ENCODE measurements at places on chromosomes 6 and 20.

- DNase-seq = no peak
These were observed 370.0 kb upstream of the CNR1 start for GRCh38 chr6:88536071-88536625.

DNA sequence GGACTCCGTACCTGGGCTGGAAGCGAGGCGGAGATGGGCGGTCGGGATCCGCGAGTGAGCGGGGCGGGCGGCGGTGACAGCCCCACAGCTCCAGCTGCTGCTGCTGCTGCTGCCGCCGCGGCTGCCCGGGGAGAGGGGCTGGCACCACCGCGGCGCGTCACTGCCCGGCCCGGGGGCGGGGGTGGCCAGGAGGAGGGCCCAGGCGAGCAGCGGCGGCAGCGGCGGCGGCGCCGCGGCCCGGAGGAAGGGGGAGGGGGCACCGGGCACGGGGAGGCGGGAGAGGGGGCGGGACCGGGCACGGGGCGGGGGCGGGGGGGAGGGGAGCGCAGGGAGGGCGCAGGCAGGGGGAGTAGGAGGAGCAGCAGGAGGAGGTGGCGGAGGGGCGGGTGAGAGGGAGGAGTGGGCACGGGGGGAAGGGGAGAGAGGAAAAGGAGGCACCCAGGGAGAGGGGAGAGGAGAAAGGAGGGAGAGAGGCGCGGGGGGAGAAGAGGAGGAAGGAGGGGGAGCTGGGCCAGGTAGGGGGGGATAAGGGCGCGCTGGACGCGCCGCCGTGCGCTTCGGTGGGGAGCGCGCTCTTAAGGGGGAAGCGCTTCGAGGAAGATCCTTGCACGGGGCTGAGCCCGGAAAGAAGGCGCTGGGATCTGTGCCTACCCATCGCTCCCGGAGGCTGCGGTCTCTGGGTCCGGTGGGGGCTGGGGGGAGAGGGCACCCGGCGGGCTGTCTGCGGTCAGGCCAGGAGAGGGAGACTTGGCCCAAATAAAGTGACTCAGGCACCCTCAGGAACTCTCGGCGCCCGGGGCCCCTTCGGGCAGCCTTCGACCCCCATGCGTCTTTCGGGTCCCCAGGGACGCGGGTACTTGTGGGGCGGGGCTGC, 101.5 kb downstream of the NOL4L start:
- DNase-seq = peak; percentile 33

GRCh38 chr6:39137245-39137644, 22.3 kb upstream of the SAYSD1 start:
- DNase-seq = no peak

- DNase-seq = no peak
These were observed 899.3 kb upstream of the MAP3K7 start for GRCh38 chr6:91486200-91486599.

- DNase-seq = no peak
These were observed 129.9 kb downstream of the EYA2 start for GRCh38 chr20:47024461-47024937.

DNA sequence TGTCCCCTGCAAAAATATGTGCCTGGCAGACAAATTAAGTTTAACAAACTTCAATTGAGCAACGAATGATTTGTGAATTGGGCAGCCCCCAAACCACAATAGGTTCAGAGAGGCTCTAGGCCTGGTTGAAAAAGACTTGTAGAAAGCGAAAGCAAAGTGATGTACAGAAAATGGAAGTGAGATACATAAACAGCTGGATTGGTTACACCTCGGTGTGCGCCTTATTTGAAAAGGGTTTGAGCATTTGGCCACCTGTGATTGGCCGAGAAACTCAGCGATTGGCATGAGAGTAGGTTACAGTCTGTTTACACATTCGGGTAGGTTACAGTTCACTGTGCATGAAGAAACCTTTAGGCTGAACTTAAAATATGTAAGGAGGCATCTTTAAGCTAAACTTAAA, 136.9 kb downstream of the CD83 start:
- DNase-seq = no peak

- DNase-seq = no peak
These were observed 2.6 kb downstream of the MICA start for GRCh38 chr6:31405996-31406395.

DNA sequence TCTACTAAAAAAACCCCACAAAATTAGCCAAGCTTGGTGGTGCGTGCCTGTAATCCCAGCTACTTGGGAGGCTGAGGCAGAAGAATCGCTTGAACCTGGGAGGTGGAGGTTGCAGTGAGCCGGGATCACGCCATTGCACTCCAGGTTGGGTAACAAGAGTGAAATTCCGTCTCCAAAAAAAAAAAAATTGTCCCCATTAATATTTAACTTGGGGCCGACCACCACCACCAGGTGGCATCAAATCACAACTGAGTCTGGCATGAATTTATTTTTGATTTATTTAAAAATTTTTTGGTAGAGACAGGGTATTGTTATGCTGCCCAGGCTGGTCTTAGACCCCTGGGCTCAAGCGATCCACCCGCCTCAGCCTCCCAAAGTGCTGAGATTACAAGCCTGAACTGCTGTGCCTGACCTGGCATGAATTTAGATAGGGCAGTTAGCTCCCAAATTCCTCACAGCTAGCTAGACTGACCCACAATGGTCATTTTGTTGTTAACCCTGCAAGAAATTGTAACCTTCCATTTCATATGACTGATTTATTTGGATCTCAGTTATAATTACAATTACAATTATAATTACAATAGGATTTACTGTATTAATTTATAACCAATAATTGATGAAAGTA, 17.1 kb upstream of the BEND3 start:
- no peak for DNase-seq

DNA sequence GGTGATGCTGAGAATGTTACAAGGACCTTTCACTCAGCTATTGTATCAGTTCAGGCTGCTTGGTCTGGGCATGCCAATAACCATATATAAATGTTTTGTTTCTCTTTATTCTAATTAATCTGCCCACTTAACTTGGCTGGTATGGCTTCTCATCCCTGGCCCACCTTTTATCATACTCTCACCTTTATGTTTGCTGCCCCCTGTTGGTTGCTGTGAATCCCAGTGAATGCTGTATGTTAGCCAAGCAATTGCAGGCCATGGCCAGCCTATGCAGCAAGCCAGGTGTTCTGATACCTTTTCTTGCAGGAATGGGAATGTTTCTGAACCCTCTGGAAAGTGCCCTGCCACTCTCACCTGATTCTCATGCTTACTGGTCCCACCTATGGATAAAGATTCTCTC, 54.6 kb downstream of the PCSK2 start:
- no peak for DNase-seq

DNA sequence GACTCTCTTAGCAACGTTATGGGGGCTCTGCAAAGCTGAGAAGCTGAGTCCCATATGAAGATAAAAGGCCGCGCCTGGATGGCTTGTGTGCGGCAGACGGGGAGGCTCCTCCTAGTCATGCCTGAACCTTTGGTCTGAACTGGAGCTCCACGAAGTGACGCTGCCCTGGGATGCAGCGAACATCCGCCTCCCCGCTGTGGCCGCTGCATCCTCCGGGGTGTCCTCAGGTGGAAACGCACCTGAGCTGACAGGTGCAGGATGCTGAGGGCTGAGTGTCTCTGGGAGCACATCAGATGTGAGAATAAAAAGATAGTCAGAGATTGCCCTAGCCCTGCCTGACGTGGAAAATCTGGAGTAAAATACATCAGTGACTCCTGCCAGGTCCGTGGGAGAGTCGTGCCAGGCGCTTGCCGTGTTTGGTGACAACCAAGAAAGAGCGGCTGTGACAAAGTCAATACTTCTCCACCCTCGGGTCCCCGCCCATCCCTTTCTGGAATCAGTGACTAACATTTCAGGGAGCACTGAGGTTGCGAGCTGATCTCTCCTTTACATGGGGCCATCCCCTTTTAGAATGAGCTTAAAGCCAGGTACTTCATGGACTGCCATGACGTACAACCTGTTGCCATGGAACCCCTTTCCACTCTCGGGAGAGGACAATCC, 162.8 kb upstream of the AFDN start:
- no peak for DNase-seq

DNA sequence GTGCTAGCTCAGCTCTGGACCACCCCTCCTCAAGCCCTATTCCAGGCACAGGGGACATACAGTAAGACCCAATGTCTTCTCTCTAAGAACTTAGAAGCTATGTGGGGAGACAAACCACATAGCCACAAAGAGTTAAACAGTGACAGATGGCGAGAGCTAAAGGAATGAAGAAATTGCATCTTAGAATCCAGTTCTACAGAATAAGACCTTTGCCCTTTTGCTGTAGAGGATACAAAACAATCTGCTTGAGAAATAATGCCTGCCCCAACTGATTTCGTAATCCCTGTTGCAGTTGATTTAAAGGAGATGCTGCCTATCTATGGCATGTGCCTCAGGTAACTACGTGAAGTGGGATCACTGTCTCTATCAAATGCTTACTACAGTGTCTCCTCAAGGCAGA, 31.2 kb downstream of the TNFRSF21 start:
- no peak for DNase-seq

- DNase-seq = no peak
These were observed 3.7 kb upstream of the BEND6 start for GRCh38 chr6:56951049-56951831.

DNA sequence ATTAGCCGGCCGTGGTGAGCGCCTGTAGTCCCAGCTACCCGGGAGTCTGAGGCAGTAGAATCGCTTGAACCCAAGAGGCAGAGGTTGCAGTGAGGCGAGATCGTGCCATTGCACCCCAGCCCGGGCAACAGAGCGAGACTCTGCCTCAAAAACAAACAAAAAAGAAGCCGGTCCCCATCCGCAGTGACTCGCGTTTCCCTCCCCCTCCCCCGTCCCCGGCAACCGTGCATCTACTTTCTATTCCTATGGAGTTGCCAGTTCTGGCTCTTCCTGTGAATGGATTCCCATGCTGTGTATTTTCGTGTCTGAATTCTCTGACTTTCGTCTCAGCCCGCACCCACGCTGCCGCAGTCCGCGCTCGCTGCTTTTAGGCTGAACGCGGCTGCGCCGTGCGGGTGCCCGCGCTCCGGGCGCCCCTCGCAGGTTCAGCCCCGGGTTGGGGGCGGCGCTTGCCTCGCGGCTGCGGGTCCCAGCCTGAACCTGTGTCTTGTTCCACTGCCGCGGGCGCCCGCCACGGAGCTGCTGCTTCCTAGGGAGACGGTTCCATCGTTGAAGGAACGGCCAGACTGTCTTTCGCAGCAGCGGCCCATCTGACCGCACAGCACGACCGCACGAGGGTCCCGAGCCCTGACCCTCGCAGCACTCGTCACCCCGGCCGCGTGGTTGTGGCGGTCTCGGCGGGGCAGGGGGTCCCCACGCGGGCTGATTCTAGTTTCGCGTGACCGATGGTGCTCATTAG, 1.1 kb upstream of the MRGBP start:
- DNase-seq = peak; percentile 16

DNA sequence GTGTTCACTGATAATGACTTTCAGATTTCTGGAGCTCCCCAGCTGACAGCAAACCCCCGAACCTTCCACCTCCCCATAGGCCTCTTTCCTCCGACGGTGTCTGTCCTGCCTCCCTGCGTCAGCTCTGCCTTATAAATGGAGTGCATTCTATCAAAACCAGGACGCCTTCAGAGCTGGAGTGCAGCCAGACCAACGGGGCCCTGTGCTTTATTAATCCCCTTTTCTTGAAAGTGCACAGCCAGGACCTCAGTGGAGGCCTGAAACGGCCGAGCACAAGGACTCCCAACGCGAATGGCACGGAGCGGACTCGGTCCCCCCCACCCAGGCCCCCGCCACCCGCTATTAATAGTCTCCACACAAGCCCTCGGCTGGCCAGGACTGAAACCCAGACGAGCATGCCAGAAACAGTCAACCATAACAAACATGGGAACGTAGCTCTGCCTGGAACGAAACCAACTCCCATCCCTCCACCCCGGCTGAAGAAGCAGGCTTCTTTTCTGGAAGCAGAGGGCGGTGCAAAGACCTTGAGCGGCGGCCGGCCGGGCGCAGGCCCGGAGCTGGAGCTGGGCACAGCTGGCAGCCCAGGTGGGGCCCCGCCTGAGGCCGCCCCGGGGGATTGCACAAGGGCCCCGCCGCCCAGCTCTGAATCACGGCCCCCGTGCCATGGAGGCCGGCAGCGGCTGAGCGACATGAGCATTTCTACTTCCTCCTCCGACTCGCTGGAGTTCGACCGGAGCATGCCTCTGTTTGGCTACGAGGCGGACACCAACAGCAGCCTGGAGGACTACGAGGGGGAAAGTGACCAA, 42.3 kb upstream of the NAA20 start:
- DNase-seq = no peak

DNA sequence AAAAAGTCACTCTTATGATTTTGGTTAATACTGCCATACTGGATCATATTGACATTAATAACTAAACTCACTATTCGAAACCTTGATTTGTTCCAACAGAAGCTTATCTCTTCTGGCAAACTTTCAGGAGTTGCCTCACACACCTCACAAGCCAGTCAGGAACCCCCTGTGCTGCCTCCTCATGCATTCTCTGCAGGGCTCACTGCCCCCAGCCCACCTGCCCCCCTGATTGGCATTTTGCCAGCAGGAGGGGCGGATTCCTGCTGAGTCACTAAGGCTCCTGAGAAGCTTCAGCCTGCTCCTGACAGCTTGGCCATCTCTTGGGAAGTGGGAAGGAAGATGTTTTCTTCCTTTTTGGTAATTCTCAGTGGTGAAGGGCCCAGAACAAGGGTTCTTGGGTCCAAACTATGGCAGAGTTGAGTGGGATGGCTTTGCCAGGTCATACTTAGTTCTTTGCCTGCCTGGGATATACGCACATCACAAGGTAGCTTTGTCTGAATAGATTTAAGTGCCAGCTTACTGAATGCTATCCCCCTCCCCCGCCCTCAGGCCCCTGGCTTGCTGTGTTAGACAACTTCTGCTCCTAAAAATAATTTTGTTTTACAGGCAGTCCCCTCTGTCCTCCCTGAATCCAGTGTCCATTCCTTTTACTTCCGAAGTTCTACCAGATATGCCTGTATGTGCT, 31.4 kb downstream of the SLC35F1 start:
- DNase-seq = no peak

DNA sequence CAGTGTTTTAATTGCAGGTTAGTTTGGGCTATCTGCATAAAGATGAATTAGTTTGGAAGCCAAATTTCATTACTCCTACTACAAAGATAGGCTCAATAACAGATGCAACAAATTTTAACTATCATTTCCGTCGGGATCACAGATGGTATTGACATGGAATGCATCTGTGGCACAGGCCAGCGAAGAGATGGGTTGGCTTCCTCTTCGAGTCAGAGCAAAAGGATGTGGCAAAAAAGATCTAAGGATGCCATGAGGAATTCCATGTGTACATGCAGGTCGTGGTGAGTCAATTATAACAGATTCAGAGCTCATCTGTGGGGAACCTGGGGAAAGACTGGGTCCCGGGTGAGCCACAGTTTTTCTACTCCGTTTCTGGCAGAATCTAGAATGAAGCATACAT, 83.0 kb upstream of the CITED2 start:
- no peak for DNase-seq

- no peak for DNase-seq
These were observed 535.9 kb downstream of the FRK start for GRCh38 chr6:115524821-115525220.
